COLO829 (cell line): ENCODE measurements at places on chromosomes 3 and 15.

- DNase-seq: peak; percentile 69
Observed at GRCh38 chr15:75104804-75105557, 81.6 kb downstream of the PPCDC start.

DNA sequence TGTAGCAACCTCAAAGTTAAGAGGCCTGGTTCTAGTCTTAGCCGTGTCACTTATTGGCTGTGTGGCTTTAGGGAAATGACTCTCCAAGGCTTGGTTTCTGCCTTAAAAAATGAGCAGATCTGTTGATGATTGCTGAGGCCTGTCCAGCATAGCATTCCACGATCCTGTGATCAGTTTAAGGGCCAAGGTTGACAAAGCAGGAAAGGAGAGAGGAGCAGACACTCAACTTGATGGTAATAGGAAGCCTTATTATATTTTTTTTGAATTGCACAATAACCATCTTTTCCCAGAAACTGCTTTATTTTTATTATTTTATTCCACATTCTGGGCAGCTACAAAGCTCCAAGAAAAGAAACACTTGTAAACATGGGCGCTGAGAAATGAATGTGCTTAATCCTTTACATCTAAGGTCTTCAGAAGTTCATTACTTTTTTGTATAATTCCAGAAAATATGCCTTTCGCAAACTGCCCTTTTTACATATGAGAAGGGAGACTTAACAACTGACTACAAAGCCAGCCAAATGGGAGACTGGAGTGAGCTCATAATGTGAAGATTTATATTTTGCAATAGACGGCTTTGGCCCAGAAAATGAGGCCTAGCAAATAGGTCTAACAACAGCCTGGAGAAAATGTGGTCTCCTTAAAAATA is 241.0 kb downstream of the ATP8B4 start:
- DNase-seq: no peak

GRCh38 chr3:73681198-73681597 is 56.5 kb upstream of the PDZRN3 start:
- no peak for DNase-seq

DNA sequence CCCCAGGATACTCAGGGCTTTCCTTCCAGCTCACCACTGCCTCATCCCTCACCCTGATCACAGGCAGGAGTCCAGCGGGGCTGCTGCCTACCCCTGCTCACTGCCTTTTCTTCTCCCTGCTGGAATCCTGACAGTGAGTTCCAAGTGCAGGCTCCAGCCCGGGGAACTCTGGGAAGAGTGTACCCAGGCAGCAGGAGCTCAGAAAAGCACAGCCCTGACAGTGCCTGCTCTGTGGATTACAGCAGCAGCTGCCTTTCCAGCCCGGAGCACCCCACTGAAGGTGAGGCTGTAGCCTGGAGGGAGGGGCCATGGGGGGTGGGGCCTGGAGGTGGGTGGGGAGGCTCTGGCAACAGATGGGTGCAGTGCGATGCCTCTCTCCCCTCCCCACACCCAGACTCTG is 6.1 kb upstream of the JMJD7 start:
- no peak for DNase-seq

DNA sequence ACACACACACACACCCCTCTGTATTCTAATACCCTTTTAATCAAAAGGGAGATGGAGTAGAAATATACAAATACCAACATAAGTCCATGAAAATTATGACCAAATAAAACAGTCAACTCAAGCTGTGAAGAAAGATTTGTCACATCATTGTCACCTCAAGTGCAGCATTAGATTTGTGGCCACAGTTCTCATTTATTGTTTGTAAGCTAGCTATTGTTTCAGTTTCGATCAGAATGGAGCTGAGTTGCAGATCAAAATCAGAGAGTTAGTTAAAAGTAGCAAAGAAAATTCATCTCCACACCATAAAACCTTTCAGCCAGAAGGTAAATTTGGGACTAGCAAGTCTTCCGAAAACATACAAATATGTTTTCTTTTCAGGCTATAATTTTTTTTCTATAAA is 267.7 kb upstream of the LMCD1 start:
- no peak for DNase-seq

DNA sequence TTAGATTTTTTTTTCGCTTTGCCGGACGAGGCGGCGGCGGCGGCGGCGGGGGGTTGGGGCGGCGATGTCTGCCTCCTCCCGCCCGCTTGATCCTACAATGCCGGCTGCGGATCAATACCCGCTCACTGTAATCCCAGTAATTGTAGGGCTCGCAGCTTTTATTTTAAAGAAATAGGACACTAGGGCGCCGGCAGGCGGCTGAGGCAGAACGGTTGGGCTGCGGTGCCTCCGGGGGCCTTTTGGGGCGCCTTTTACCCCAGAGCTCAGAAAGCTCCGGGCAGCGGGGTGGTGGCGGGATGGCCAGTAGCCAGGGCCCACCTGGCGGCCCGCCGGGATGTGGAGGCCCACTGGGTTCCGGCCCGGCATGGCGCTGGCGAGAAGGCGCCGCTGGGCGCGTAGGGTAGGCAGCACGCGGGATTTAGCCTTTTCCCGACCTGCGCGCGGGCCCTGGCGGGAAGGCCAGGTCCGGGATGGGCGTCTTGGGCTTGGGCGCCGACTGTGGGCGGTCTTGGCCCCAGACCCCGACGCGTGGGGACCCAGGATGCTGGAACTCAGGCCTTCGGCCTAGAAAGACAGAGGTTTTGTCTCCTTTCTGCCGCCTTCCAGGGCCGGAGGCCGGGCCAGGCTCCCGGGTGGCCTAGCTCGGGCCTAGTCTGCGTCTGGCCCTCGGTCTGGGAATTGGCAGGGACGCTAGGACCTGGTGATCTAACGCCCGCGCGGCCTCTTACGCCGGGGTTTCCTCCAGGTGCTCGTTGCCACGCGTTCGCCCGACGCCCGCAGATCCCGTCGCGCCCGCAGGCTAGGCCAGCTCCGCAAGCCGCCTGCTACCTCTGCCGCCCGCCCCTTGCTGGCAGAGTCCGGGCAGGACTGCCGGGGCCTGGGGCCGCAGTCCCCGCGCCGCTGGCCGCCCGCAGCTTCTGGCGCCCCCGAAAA is 15.5 kb upstream of the ONECUT1 start:
- no peak for DNase-seq

GRCh38 chr3:132457286-132457685 is 40.0 kb downstream of the DNAJC13 start:
- DNase-seq: no peak

GRCh38 chr3:189841473-189842205 is 210.4 kb downstream of the TP63 start:
- no peak for DNase-seq

DNA sequence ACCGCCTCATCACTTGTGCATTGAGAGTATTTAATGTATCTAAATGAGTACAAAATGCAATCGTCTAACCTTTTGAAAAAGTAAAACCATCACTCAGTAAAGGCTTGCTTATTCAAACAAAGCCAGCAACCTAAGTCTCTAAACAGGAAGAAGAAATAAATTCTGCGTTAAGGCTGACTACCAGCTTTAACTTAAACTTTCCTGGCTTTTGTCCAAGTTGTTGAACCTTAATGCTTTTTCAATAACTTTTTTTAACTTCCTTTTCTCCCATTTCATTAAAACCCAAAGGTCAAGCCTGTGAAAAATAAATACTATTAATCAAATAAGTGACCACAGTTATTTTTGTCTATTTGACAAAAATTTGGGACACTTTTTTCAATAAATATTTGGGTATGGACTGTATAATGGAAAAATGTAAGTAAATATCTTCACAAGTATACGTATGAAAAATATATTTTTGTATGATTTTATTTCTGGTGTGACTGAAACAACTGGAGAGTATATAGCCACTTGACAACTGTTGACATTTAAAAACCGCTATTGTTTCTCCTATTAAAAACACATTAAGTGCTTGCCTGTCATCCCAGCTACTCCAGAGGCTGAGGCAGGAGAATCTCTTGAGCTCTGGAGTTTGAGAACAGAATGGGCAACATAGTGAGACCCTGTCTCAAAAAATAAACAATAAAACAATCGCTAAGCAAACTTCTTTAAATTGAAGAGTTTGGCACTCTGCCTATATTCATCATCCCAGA is 2.9 kb downstream of the KLHL24 start:
- no peak for DNase-seq

DNA sequence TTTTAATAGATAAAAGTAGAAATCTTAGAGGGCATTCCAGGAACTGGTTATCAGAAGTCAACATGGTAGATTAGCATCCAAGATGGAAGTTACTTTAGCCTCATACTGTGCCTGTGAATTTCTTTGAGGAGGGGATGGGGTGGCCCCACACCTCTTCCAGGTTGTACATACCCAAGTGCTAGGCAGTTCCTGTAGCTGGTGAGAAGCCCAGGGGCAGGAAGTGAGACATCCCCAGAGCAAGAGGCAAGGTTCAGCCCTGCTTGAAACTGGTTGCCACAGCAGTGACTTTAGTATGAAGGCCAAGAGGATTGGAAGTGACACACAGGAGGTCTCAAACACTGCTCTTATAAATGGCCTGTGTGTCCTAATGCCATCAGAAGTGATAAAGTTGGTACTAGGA is 11.9 kb downstream of the GTPBP8 start:
- DNase-seq: no peak

DNA sequence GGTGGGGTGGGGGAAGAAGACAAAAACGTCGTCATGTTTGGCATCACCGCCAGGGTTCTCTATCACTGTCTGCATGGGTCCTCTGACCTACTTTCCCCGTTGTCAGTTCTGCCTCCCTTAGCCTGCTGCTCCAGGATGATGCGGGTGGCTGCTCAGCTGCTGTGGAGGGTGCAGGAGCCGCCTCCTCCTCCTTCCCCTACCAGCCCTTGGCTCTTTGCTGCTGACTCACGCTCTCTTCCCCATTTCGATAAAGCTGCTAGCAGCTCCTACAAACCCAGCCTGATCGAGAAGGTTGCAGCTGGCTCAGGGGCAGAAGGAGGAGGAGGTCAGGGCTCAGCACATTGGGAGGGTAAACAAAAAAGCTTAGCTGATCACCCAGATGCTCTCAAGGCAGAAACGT is 49.5 kb upstream of the SEC13 start:
- no peak for DNase-seq

- DNase-seq: no peak
Observed at GRCh38 chr3:183619624-183620251, 15.7 kb upstream of the KLHL24 start.

- no peak for DNase-seq
Observed at GRCh38 chr3:56693750-56694149, 10.7 kb upstream of the TASOR start.

DNA sequence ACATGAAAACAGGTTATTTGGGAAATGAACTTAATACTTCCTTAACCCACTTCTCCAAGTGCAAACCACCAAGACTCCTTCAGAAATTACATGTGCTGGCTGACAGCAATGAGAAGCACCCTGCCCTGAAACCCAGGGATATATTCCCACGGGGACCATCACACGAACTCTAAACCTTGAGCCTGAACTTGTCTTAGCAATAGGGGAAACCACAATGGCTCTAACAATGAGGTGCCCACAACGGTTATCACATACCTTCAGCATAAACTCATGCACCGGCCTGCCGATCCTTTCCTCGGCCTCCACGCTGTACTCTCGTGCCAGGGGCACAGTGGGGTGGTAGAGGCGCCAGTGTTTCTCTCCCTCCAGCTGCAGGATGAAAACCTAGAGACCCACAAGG is 13.4 kb downstream of the RIOX2 start:
- DNase-seq: no peak

DNA sequence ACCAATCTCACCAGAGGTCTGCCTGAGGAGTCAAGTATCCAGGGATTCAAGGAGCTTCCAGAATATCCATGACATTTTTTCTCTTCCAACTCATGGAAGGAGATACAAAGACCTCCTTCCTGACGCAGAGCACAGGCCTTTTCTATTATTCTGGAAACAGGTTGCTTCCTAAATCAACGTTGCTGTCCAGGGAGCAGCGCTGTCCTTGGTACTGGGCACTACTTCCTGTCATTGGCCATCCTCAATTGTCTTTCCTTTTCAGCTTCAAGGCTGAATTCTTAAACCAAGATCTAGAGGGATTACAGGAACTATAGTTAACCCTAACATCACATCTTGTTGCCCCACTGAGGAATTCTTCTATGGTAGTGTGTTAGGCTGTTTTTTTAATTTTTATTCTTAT is 50.4 kb upstream of the TBC1D21 start:
- peak; percentile 20 for DNase-seq

DNA sequence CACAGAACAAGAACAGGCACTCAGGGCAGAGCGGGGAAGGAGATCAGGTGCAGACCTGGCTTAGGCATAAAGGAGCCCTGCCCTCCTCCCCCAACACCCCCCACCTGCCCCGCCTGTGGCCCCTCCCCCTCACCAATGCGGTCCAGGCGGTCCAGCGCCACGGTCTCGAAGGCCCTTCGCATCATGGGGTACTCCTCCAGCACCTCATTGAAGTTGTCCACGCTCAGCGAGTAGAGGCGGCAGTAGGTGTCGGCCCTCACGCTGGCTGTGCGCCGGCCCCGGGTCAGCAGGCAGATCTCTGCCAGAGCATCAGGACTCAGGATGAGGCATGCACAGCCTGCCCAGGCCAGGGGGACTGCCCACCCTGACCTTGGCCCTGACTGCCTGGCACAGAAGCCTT is 44.8 kb downstream of the HCN4 start:
- DNase-seq: no peak

GRCh38 chr3:13025778-13026518 is 47.3 kb downstream of the IQSEC1 start:
- no peak for DNase-seq
